Left ventricle myocardium inferior (tissue), 1 donor: ENCODE measurements at places on chromosomes 12 and 14.

- DNase-seq, result no peak
These were observed 26.4 kb downstream of the GLIPR1L1 start for GRCh38 chr12:75360920-75361319.

DNA sequence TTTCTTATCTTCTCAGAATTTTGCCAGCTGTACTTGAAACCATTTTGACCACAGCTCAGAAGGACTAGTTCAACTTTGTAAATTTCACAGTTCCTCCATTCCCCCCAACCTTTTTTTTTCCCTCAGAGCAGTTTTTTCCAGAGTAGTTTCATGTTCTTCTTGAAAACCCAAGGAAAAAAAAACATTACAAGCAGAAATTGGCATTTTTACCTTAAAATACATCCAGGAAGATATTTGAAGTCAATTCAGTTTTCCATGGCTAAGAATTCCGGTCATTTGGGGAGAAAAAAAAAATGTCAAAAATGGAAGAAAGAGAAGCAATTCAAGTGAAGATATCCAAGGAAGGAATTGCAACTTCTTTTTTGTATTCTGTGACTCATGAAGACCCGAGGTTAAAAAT is 39.5 kb downstream of the SYNE2 start:
- no peak for DNase-seq

- no peak for DNase-seq
These were observed 1.1 kb downstream of the CCDC197 start for GRCh38 chr14:93997916-93998870.

DNA sequence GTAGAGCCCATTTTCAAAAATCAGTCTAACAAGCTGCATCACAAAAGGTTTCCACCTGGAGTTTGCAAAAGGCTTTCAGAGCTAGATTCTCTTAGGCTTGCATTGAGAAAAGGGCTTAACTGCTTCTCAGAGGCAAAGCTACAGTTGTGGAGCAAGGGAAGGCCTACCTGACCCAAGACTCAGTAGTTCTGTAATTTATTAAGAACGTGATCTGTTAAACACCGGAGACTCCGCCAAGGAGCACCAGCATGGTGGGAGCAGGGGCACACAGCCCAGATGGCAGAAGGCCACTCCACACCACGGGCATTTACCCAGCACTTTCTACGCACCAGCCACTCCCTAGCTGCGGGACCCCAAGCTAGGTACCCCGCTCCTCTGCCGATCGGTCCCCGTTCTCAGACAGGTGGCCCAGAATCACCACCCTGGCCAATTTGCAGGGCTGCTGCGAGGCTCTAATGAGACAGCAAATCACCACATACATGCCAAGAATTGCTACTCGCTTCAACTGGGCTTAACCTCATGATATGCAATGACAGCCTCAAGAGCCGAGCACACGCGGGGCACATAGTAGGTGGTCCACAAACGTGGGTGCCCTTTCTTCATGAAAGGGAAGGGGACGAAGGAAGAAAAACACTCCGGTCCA is 1.5 kb downstream of the ITPK1 start:
- DNase-seq, result no peak

DNA sequence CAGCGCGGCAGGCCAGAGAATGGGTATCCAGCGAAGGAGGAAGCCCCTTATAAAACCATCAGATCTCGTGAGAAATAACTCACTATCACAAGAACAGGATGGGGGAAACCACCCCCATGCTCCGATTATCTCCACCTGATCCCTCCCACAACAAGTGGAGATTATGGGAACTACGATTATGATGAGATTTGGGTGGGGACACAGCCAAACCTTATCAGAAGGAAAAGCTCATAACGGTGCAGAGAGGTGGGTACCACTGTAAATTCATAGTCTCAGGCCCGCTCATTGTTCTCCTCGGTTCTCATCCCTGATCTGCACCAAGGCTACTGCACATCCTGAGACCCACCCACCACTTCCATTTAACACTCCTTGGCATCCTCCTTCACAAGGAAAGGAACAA is 326.5 kb downstream of the MED13L start:
- no peak for DNase-seq

- no peak for DNase-seq
These were observed 240.5 kb upstream of the DAAM1 start for GRCh38 chr14:58947814-58948445.

GRCh38 chr14:87131879-87132278 is 861.1 kb downstream of the GALC start:
- DNase-seq, result no peak

DNA sequence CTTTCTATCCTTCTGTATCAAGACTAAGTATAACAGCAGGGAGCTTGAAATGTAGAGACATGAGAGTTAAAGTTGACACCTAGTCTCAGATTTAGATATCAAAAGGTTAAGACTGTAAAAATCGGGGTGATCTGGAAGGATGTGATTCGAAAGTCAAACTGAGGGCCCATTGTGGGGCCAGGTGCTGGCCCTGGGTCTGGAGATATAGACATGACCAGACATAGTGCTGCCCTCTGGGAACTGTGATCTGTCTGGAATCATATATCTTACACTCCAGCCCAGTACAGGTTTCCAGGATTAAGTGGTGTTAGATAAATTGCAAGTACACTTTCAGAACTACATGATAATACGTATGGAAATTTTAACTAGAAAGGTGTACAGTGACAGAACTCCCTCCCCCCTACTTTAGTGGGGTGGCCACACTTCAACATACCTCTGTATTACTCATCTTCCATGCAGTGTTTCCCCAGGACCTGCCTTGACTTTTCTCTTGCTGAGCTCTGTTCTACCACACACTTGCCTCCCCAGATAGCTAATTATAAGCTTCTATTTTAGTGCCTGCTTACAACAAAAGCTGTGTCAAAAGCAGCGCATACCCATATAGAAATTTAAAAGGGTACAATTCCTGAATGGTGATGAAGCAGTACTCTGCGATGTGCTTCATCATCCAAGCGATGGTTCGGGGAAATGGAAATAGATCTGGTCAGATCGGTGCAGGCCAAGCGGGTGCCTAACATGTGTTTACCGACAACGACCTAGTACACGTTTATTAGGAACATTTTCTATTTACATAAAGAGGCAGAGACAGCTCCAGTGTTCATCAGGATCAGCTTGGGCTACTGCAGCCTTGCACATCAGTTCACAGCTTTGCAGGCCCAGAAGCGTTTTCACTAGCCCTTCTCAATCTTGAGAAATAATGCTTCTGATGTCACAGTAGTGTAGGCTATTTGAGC is 68.7 kb downstream of the ARF6 start:
- DNase-seq, result no peak
